Left kidney (tissue), 8 donors: ENCODE measurements at places on chromosomes 3 and 15. TPM values are rescaled to one million over a fixed set of nuclear protein-coding genes. Genes with fewer than 3 reads are reported as not detected.

GP5 gene
- 0.40 TPM for polyA plus RNA-seq

CSPG5 gene
- 1.2 TPM for polyA plus RNA-seq

B3GALNT1 gene
- 41.8 TPM for polyA plus RNA-seq

DCUN1D1 gene
- 62.2 TPM for polyA plus RNA-seq

SKOR1 gene
- 0.70 TPM for polyA plus RNA-seq

HRH1 gene
- 2.0 TPM for polyA plus RNA-seq

ZNF80 gene
- polyA plus RNA-seq = 0.15 TPM

TP53BP1 gene
- polyA plus RNA-seq = 110 TPM

EXD1 gene
- polyA plus RNA-seq = 0.07 TPM

VEPH1 gene
- polyA plus RNA-seq = 56.0 TPM

GCSAM gene
- polyA plus RNA-seq = 3.0 TPM

ITIH4 gene
- 15.6 TPM for polyA plus RNA-seq

AADACL2 gene
- not detected for polyA plus RNA-seq
